Astrocyte (in vitro differentiated cells and primary cell): ENCODE measurements at places on chromosomes 7 and 10. TPM values are rescaled to one million over a fixed set of nuclear protein-coding genes. Genes with fewer than 3 reads are reported as not detected.

Gene GNAT3
- total RNA-seq = not detected in 2 replicates

Gene UPK3B
- total RNA-seq = 0.64 TPM in 1 of 2 replicates, not detected in the other

Gene BAMBI
- 45.4 and 50.6 TPM in 2 replicates for total RNA-seq

Gene RPA3
- total RNA-seq = 14.6 and 17.7 TPM in 2 replicates

Gene KAZALD1
- 8.1 and 9.6 TPM in 2 replicates for total RNA-seq

Gene ARMH3
- total RNA-seq = 20.0 and 22.6 TPM in 2 replicates

Gene PHKG1
- total RNA-seq = not detected in 2 replicates

Gene TMEM60
- 12.2 and 13.2 TPM in 2 replicates for total RNA-seq

Gene MRLN
- total RNA-seq = not detected in 2 replicates

Gene LAMB1
- total RNA-seq = 403 and 411 TPM in 2 replicates

Gene LRRD1
- total RNA-seq = 0.27 TPM in 1 of 2 replicates, not detected in the other

GRCh38 chr7:158049271-158049670, 538.4 kb downstream of the PTPRN2 start:
- no peak for DNase-seq

GRCh38 chr10:78658645-78659597, 409.8 kb upstream of the ZMIZ1 start:
- DNase-seq = no peak

- no peak for DNase-seq
These were observed 137.9 kb downstream of the ANKRD30A start for GRCh38 chr10:37263304-37263703.

GRCh38 chr7:13802651-13803050, 186.8 kb downstream of the ETV1 start:
- DNase-seq = no peak

DNA sequence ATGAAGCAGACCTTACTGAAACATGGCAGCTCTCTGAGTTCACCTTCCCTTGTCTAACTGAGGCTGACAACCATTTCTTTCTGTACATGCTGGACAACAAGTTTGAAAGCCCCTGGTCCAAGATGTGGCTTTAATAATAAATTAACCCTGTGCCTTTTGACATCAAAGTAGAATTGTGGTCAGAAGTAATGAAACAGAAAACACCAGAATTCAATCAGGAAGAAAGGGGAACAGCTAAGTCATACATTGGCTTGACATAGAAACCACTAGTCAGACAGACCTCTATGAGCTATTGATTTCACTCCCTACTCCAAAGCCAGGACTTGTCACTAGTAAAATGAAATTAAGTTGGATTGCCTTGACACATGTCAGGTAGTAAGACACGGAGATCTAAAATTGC, 175.2 kb upstream of the ASAH2 start:
- DNase-seq = no peak

- peak; percentile 23 for DNase-seq
These were observed 197.9 kb upstream of the KLF6 start for GRCh38 chr10:3982746-3983442.

DNA sequence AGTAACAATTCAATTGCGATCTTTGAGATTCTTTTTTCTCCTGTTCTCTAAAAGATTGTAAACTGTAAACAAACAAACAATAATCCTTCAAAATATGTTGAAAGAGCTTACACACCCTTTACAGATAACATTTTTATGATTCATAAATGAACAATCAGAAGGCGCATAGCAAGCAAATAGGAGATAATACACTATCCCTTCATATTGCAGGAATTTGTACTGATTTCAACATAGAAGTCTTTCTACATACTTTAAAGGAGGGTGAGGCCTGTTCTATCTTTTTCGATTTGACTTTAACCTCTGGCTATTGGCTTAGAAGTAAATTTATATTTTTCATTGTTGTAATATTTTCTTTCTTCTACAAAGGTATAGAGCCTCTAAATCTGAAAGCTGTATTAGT, 57.2 kb downstream of the TFEC start:
- DNase-seq = no peak

- DNase-seq = peak; percentile 75
These were observed 13.4 kb downstream of the NIPSNAP2 start for GRCh38 chr7:55977831-55978230.

DNA sequence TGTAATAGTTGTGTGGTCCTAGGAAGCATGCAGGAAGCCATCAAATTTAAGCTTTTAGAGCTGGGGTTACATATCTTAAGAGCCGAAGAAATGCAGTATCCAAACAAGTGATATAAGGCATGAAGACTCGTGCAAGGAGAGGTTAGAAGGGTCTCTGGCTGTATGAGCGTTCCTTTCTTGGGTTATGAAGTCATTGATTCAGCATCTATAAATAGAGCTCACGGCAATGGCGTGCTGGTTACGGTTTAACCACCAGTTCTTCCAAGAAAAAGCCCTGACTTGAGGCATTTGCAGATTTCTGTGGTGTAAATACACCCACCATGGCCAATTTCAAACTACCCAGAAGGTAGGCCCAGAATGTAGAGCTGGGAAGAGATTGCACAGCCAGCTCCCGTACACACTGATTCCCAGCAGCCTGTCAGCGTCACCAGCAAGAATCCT, 72.0 kb upstream of the KAT6B start:
- DNase-seq = peak; percentile 10

GRCh38 chr7:20647036-20647435, 31.6 kb downstream of the ABCB5 start:
- DNase-seq = peak; percentile 52

DNA sequence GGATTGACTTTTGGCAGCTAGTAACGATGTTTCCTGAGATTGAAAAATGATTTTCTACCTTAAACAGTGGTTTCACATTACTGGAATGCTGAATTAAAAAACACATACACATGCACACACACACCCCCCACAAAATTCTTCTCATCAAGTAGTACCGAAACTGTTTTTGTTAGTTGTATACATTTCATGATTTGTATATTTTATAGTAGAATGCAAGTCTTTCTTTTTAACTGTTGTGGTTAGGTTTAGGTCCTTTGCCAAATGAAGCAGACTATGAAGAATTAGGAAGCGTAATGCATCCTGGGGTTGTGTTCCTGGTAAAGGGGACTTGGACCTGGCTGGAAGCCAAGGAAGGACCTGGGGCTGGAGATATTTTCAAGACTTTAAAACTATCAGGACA, 505.8 kb downstream of the SUGCT start:
- DNase-seq = peak; percentile 56

- no peak for DNase-seq
These were observed 69.9 kb downstream of the AOAH start for GRCh38 chr7:36654436-36654835.

GRCh38 chr10:119441151-119441821, 101.2 kb downstream of the RGS10 start:
- DNase-seq = peak; percentile 79

GRCh38 chr7:94160719-94161435, 156.7 kb upstream of the BET1 start:
- no peak for DNase-seq

- DNase-seq = no peak
These were observed 52.2 kb downstream of the FIGNL1 start for GRCh38 chr7:50397971-50398324.

GRCh38 chr10:97762056-97762455, 9.7 kb downstream of the SFRP5 start:
- no peak for DNase-seq

DNA sequence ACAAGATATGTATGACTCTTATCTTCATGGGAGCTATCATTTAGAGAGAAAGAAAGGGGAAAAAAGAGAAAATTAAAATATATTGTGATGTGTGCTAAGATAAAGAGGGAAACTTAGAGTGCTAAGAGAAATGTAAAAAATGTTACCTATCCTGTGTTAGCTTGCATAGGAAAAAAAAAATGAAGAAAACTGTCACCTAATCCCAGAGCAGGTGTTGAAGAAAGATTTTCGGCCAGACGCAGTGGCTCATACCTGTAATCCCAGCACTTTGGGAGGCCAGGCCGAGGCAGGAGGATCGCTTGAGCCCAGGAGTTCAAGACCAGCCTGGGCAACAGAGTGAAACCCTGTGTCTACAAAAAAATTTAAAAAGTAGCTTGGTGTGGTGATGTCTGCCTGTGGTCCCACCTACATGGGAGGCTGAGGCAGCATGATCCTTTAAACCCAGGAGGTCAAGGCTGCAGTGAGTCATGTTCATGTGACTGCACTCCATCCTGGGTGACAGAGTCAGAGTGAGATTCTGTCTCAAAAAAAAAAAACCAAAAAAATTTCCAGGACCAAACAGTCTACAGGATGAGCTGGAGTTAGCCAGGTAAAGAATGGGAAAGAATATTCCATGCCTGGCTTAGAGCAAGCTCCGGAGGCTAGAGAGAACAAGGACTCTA, 2.4 kb upstream of the MKLN1 start:
- no peak for DNase-seq

- peak; percentile 81 for DNase-seq
These were observed 19.6 kb downstream of the ARL4A start for GRCh38 chr7:12706900-12707536.

- no peak for DNase-seq
These were observed 46.6 kb upstream of the VIPR2 start for GRCh38 chr7:159191236-159191635.

- no peak for DNase-seq
These were observed 188.8 kb upstream of the POT1 start for GRCh38 chr7:125118444-125118843.

GRCh38 chr10:79415736-79416577, 29.5 kb downstream of the ZCCHC24 start:
- no peak for DNase-seq

DNA sequence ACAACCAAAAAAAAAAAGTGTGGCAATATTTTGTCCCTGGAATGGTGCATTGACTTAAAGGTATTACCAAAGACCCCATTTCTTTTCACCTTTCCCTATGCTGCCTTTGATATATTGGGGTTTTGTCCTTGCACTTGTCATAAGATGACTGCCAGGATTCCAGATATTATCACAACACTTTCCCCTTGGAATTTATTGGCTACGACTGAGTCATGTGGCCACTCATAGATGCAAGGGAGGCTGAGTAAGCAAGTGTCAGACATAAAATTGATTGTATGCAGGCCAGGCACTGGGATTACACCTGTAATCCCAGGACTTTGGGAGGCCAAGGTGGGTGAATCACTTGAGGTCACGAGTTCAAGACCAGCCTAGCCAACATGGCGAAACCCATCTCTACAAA, 83.6 kb downstream of the PPP1R3C start:
- DNase-seq = no peak

- DNase-seq = no peak
These were observed 21.8 kb downstream of the IFT22 start for GRCh38 chr7:101299511-101300464.

DNA sequence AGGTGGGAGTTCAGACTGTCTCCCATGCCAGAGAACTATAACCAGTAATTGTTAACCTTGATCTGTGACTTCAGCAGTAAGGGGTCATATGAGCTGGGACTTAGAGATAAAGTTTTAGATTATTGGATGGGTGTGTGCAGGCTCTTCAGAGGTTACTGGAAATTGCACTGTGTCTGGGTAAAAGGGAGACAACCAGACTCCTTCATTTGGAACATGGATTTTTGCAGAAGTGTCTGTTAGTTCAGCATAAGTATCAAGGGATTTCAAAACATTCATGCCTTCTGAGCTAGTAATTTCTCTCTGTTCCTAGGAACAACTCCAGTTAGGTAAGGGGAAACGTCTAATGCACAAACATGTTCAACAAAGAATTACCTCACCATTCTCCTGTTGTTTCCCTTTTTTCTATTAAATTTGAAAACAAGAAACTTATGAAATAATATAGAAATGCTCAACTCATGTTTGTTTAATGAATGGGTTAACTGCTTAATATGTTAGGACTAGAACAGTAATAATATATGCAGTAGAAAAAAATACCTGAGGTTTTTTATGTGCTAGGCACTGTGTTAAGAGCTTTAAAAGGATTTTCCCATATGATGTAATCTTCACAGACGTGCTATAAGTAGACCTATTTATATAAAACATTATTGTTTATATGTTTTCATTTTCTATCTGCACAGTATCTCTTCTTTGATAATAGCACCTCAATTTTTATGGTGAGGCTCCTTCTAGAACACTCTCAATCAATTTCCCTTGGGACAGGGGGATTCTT, 233.0 kb downstream of the CACNA2D1 start:
- DNase-seq = no peak

- DNase-seq = no peak
These were observed 419.9 kb downstream of the ARL4A start for GRCh38 chr7:13107291-13107690.

DNA sequence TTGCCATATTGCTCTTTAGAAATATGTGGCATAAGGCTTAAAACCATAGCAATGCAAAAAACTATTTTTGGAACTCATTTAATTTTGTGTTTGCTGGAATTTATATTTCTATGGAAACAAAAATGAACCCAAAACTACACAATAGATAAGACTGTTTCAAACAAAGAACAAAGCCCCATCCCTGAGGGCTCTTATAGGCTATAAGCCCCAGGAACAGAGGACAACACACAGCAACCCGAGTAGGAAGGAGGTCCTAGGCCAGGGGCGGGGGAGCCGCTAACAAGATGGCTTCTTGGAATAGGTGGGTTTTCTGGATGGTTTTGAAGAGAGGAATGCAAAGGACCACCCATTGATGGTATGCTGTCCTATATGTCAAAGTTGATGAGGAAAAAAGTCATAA, 8.6 kb downstream of the COL28A1 start:
- DNase-seq = no peak

DNA sequence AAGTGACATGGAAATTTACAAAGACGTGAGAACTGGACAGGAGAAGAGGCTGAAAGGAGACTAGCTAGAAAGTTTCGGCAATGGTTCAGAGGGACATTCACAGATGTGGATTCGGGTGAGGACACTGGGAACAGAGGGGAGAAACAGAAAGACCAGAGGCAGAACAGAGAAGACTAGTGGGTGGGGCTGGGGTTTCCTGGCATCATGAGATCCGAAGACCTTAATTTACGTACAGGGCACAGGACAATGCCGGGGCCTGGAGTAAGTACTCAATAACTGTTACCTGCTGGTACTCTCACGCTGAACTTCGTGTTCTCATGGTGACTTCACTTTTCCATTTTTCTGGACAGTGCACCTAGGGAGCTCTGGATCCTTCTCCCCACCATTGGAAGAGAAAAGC, 53.5 kb downstream of the VOPP1 start:
- DNase-seq = no peak

- DNase-seq = no peak
These were observed 108.1 kb downstream of the ITGB8 start for GRCh38 chr7:20438694-20439376.

DNA sequence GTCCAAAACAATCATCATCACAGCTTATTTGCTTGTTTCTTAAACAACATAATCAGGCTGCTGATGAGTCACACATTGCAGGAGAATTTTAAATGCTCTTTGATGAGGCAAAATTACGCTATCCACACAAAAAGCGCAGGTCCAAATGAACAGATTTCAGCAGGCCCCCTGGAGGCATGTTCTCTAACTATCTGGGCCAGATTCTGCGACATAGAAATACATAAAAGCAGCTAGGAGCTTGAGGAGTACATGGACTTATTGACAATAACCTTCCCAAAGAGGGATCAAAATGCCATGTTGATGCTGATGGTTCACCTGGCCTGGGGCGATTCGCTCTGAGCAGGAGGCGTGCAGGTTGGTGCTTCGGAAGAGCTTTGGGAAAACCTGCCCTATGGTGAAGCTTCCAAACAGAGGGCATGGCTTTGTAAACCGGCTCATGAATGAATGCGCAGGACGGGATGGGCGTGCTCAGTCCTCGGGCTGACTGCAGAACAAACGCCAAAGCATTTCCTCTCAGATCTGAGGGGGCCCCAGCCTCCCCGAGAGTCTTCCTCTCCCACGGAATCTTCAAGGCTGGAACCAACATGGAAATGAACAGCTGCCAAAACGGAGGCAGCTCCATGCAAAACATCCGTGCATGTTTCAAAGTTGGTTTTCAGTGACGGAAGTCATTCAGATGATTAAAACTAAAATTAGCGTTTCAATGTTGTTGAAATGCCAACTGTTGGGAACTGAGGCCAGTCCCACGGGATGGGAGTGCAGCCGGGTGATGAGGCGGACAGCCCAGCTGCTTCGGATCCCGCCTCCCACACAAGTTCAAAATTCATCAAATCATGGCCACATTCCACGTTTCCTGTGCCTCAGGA, 179.6 kb downstream of the TCERG1L start:
- DNase-seq = no peak
